Right hindlimb (tissue), 1 donor: ENCODE measurements at places on chromosomes 1 and 21.

DNA sequence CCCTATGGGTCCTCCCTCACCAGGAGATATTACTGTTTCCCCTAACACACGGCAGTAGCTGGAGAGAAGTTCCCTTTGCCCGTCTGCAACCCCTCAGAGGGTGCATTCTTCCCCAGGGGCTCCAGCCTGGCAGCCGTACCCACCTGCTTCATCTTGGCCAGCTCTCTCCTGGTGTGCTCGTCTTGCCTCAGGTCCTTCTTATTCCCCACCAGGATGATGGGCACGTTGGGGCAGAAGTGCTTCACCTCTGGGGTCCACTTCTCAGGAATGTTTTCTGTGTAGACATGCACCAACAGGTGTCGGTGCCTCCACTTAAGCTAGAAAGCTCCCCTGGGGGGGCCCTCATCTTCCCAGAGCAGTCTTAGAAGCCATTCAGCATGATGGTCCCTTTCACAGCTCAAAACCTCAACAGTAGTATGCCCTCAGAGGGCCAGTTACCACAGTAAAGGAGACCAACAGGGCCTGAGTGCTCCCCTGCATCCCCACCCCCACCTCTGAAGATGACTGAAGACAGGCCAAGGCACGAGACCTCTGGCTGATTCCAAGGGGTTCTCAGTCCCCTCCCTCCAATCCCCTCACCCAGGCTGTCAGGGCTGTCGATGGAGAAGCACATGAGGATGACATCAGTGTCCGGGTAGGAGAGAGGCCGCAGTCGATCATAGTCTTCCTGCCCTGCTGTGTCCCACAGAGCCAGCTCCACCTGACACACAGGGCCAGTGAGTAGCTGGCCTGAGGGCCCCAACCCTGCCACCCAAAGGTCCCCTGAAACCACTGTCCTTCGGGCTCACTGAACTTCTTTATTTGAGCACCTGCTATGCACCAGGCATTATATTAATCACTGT, 4.3 kb downstream of the RHOC start:
- DNase-seq: no peak

DNA sequence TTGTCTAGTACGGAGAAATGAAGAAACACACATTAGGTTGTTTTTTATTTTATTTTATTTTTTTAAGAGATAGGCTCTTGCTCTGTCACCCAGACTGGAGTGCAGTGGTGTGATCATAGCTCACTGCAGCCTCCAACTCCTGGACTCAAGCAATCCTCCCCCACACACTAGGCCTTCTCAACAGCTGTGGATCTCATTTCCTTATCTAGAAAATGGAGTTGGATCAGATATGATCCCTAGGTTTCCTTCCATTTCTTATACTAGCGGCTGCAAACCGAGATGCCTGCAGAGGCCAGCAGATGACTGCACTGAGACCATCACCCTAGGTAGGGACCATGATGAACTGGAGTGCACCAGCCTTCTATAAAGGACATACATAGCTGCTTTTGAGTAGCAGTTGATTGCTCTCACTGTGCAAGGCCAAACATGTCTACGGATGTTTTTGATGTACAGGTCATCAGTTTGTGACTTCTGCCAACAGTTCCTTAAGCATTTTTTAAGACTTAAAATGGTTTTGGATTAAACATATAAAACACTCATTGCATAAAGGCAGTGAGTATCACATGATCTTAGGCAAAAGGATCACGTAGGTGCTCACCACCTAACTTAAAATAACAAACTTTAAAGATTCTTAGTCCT, 11.4 kb upstream of the KLHL12 start:
- DNase-seq: no peak

GRCh38 chr1:109717729-109718128, 5.7 kb downstream of the GSTM5 start:
- DNase-seq: no peak

GRCh38 chr1:117235863-117236465, 25.2 kb upstream of the VTCN1 start:
- DNase-seq: no peak

DNA sequence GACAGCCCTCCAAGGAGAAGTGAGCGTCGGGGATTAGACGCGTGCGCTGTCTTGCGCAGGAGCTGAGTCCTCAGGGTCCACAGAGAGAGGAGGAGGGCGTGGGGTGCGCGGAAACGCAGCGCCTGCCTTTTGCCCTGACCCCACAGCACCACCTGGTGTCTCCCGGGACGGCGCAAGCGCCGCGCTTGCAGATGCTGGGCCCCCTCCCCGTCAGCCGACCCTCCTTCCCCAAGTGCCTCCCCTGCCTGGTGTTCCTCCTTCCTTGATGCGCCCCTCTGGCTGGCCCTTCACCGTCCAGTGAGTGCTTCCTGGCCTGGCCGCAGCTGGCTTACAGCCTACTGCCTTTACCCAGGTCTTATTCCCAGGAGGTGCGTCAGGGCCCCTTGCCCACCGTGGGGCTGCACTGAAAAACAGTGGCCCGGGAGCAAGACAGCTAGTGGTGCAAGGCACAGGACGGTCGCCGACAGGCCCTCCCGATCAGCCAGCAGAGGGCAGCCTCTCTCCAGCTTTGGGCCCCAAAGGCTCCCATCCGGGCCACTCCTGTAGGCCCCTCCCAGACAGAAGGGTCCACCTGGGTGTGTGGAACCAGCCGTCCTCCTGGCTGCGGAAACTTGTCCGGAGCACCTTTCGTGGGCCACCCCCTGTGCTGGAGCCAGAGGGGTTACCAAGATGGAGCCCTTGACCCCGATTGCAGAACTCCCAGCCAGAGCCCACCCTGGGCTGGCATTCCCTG, 12.9 kb upstream of the PHLDA3 start:
- peak; percentile 86 for DNase-seq

DNA sequence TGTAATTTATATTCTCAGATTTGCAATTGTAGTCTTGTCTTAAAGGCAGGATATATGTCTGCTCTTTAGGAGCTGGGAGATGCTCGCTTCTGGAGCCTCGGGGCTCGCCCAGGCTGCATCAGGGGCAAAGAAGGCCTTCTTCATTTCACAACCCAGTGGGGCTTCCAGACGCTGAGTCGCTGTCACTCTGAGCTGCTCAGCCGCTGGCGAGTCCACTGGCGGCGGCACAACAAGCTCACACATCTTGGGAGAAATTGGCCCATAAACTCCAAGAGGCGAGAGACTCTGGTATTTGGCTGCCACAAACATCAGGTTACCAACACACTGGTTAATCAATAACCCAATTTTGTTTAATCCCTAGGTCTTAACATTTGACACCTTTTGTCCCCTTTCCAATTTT, 216.6 kb downstream of the ATG4C start:
- no peak for DNase-seq

GRCh38 chr1:229184066-229184465, 86.8 kb upstream of the RAB4A start:
- DNase-seq: no peak
